ENCODE measurements at places on chromosomes 1 and 21.

GRCh38 chr21:28458446-28458845 is 534.2 kb downstream of the LTN1 start:
- no peak for DNase-seq

DNA sequence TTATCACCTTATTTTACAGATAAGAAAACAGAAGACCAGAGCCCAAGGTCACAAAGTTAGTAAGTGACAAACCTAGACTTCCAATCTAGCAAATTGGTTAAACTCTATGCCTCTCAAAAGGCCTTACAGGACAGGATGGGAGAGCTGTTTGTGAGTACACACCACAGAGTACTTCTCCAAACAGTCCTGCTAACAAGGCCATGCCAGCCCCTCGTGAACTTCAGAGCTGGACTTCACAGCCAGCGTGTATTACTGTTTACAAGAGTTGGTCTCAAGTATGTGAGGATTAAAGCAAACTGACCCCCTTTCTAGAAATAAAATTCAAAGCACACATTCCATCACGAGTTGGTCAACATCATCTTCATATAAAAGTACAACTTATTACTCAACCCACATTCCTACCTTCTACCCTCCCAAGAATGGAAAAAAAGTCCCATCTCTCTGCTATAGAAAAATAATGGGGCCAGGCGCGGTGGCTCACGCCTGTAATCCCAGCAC is 19.8 kb upstream of the UBR4 start:
- DNase-seq: no peak

GRCh38 chr1:202871367-202871766 is 17.6 kb downstream of the RABIF start:
- DNase-seq: no peak

- no peak for DNase-seq
Measured at GRCh38 chr1:59561796-59562195, 253.0 kb upstream of the HOOK1 start.

DNA sequence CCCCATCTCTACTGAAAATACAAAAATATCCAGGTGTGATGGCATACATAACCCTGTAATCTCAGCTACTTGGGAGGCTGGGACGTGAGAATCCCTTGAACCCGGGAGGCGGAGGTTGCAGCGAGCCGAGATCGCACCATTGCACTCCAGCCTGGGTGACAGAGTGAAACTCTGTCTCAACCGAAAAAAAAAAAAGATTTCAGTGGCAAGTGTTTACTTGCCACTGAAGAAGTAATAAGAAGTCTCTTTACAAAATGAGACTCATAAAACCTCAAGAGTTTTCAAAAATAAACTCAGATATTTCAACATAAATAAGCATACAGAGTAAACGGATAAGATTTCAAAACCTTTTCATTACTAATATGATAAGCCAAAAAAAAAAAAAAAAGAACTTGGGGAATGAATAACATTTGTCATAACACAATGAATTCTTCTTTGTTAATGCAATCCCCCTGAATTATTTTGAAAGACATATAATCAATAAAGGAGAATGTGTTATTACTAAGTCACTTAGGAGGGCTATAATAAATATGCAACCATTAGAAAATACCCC is 34.2 kb upstream of the EXO1 start:
- DNase-seq: no peak

DNA sequence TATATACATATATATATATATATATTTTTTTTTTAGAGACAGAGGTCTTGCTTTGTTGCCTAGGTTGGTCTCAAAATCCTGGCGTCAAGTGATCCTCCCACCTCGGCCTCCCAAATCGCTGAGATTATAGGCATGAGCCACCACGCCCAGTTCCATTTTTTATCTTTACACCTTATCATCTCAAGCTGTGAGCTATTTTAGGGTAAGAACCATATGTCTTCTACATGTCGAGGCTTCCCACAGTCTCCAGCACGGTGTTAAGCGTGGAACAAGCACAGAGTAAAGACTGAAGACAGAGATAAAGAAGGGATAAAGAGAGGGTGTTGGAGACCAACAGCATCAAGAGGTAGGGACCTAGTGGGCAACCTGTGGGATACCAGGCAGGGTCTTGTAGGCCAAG is 14.2 kb downstream of the ARHGEF2 start:
- DNase-seq: no peak

- no peak for DNase-seq
Measured at GRCh38 chr21:28261298-28261697, 731.4 kb downstream of the LTN1 start.

DNA sequence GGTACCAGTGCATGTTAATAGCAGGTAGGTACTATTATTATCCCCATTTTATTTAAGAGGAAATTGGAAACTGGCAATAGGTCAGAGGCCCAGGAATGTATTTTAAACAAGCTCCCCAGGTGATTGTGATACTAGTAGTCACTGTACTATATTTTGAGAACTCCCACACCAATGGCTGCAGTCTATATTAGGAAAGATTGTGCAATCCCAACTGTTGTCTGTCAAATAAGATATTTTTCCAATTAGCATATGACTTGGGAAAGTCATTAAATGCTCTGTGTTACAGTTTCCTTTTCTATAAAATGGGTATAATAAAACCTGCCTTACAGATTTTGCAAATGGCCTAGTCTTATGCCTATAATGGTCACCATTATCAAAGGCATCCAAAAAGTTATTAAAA is 94.2 kb upstream of the DMRTA2 start:
- DNase-seq: no peak

DNA sequence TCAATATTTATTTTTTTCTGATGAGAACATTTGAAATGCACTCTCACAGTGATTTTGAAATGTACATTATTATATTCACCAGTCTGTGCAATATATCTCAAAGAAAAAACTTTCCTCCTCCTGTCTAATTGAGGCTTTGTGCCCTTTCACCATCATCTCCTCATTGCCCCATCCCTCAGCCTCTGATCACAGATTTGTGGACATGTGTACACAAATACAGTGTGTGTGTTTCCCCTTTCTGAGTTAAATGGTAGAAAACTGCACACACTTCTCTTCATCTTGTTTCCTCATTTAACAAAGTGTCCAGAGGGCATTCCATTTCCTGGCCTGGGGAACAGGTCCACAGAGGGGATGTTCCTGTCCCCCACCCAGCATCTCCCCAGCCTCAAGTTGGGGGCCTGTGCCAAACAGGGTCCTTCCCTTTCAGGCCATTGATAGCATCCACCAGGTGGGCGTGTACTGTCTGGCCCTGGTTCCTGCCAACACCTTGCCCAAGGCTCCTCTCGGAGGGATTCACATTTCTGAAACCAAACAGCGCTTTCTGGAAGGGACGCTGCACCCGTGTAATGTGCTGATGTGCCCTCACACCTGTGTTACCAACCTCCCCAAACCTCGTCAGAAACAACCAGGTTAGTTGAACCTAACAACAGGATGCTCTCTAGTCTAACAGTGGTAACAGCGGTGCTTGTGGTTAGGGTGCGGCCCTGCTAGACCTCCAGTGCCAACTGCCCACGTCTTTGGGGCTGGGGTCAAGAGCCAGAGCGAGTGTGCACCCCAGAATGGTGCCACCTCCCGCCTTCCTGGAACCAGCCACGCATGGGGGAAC is 54.6 kb downstream of the S100B start:
- DNase-seq: peak; percentile 46

- no peak for DNase-seq
Measured at GRCh38 chr1:113660088-113660487, 99.2 kb downstream of the PHTF1 start.

GRCh38 chr21:39713905-39714304 is 31.1 kb upstream of the IGSF5 start:
- DNase-seq: no peak

- DNase-seq: no peak
Measured at GRCh38 chr1:182702826-182703524, 18.6 kb upstream of the RGS8 start.

DNA sequence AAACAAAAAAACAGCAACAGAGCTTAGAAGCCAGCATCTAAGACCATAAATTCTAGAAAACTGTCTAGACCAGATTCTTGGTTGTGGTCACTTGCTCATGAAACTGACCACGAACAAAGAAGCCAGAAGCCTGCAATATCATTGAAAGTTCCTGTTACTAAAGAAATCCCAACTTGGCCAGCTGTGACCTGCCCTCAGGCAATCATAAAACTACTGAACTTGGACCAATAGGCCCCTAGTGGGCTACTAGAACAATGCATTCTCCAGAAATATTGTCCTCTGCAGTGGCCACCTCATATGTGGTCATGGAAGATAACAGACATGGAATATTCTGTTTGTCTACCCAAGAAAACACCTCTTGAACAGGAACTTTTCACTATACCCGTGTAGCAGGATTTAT is 87.7 kb downstream of the SPATA17 start:
- no peak for DNase-seq

DNA sequence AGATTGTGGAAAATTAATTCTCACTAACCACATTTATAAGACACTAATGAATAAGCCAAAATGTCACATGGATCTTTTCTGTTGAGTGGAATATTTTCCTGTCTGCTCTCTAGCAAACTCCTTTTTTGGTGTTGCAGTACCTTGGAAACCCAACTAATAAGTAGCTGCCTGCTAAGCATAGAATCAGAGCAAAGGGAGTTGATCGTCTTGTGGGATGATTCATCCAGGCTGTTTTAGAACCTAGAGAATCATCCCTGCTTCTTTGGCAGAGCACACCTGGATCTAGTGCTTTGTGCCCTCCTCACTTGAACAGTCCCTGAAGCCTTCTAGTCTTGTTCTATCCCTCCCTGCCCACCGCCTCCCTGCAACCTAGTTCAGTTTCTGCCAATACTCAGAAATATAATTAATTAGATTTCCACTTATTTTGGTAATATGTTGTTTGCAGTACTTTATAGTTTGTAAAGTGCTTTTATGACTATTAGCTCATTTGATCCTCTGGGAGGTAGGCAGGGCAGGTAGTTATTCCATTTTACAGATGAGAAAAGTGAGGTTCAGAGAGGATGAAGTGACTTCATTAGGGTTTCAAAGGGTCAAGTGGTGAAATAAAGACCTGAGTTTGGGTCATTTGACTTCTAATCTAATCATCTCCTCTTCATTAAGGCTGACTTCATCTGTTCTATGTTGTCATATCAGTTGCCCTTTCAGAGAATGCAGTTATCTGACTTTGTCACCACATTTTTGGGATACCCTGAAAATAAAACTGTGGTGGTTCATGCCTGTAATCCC is 2.5 kb downstream of the AGO4 start:
- no peak for DNase-seq

GRCh38 chr1:71224741-71225377 is 144.0 kb upstream of the ZRANB2 start:
- no peak for DNase-seq

DNA sequence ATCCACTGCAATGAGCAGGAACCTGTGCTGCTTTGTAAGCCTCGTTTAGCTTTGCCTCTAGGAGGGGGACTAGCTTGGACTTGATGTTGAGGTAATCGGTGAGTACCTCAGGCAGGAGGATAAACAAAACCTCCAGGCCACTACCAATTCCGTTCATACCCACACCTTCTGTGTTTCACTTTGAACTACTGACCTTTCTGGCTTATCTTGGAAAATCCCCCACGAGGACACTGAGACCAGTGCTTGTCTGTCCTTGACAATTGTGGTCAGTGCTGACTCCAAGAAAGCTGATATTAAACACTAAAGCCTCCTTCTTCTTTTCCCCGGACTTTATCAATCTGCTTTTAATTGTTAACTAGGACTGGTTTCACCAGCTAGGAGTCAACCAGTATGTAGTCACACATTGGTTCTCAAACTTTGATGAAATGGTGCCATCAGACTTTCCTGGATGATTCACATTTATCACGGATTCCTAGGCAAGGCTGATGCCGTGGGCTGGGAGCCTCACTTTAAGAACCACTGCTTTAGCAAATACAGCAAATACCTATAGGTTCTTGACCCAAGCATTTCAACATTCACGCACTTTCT is 52.7 kb downstream of the TGFB2 start:
- no peak for DNase-seq

GRCh38 chr1:59994302-59995198 is 68.0 kb upstream of the CYP2J2 start:
- DNase-seq: no peak

DNA sequence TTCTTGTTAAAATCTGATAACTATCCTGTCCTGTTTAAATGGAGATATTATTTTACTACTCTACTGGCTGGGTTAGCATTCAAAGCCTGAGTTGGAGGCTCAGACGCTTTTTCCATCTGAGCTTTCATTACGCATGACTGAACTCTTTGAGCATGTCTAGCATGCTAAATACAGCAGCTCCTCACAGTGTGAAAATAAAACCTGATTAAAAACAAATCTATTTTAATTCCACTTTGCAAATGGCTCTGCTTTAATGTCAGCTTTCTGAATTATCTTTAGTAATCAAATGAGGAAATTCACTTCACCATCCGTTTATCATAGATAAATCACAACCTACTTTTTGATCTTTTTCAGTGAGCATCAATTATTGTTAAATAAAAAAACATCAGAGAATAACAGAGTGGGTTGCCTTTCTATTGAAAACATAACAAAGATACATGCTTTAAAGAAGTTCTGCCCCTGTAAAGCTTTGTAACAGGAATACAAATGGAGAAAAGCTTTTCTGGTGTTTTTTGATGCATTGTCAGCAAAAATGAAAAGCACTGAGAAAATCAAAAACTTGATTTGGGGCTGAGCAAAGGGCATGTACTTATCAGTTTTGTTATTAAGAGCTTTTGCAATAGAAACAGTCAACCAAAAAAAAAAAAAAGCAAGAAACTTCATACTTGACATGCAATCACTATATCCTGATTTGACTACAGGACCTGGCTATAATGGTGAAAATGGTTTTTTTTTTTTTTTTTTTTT is 3.5 kb upstream of the SPEN start:
- DNase-seq: no peak

DNA sequence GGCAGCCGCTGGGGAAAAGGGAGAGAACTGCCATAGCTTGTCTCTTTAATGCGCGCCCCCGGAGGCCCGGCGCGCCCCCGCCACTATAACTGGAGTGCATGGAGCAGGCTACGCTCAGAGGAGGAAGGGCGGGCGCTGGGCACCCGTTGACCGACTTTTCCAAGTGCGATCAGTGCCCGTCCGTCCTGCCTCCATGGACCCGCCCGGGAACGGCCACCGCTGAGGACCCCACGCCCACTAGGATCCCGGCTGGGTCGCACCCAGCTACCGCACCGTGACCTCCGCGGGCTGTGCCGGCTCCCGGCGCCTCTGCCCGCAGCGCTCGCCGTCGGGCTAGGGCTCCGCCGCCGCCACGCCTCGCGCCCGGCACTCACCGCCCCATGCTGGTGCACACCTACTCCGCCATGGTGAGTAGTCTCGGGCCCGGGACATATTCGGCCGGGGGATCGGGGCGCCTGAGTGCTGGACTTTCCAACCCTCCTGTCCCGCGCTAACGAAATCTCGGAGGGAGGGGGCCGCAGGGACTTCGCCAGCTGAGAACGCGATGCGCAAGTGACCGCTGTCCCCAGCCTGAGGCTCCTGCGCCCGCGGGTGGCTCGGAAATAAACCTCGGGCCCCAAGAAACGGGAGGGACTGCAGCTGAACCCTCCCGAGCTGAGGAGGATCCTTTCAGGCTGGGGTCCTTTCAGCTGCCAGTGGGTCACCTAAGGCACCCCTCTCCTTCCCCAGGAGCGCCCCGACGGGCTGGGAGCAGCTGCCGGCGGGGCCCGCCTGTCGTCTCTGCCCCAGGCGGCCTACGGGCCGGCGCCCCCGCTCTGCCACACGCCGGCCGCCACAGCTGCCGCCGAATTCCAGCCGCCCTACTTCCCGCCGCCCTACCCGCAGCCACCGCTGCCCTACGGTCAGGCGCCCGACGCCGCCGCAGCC is at the start of gene TFAP2E:
Gene TFAP2E, plus strand, starts transcription at position 117 of the 927 bp plus-strand sequence. Its CDS starts 264 bp downstream, at position 381.
- DNase-seq: no peak

Measured in activated CD4-positive, CD25-positive, alpha-beta regulatory T cell (primary cell).